ENCODE measurements at places on chromosomes 5 and 9. TPM values are rescaled to one million over a fixed set of nuclear protein-coding genes. Genes with fewer than 3 reads are reported as not detected.

DNA sequence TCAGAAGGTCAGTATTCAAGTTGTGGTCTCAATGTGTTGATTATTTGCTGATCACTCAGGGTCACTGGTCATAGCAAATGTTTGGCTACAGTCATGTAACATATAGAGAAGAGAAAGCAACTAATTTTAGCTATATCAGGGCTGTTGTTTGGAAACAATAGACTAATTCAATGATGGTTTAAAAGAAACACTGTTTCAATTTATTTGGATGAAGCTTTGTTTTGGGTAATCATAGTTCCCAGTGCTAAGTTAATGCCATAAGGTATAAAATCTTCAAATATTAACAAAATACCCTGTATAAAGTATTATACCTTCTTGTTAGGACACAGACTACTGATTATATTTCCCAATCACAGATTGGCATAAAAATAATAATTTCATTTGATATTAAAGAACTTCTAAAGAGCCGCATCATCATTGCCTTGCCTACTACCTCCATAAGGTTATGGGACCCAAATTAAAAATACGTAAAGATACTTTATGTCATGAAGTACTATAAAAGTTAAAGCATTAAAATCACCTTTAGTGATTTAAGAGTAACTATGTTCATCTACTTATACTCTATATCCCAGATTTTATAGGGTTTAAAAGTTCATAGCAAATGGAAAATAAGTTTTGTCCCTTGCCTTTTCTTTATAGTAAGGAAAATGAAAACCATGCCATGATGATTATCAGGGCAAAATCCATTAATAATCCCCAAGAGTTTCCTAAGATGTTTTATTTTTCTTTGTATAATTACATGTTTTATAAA is 6.0 kb downstream of the NR3C1 start:
- H3K27me3 ChIP-seq: no peaks in the 10 kb centered on the region
- peaks cover 53% of the 10 kb centered on the region for H3K36me3 ChIP-seq
- H3K27ac ChIP-seq: no peak overlapping the region
- no peak for DNase-seq
- H3K4me1 ChIP-seq: peaks cover 73% of the 10 kb centered on the region

DNA sequence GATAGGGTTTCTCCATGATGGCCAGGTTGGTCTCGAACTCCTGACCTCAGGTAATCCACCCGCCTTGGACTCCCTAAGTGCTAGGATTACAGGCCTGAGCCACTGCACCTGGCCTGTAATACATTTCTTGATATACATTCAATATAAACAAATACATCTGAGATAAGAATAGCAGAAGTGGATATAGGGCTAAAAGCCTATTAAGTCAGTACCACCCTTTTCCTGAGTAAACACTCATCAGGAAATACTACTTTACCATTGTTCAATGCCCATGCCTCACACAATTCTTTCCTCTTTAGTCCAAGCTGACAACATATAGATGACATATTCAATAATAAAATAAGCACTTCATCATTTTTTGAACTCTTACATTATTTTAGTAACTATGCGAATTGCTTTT is 64.8 kb downstream of the MRPS27 start:
- H3K4me3 ChIP-seq: no peak overlapping the region
- H3K4me1 ChIP-seq: no peaks in the 10 kb centered on the region
- DNase-seq: no peak
- peaks cover 12% of the 10 kb centered on the region for H3K36me3 ChIP-seq

DNA sequence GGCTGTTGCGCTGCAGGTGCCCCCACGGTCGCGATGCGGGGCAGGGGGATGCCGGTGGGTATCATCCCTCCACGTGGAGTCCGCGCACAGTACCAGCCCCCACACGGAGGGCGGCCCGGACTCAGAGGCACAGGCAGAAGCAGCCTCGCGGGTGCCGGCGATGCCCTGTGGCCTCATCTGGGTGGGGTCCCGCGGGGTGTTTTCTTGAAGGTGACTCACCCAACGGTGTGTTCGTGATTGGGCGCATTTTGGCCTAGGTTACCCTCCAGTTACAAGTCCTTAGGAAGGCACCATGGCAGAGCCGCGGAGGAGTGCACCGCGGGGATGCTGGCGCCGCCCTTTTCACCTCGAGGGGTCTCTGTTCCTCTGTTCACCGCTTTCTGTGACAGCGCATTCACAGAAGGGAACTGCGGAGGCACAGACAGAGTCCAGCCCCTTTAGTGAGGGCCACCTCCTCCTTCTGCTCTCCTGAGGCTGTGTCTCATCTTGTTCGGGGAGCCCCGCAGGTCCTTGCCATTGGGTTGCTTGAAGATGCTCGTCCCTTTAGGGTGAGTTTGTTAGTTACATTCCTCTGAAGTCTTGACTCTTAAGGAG is 21.6 kb upstream of the EXOC3 start:
- peaks cover 46% of the 10 kb centered on the region for H3K4me1 ChIP-seq
- peaks cover 51% of the 10 kb centered on the region for H3K36me3 ChIP-seq
- no peak overlapping the region for H3K4me3 ChIP-seq
- no peaks in the 10 kb centered on the region for H3K27me3 ChIP-seq
- no peak overlapping the region for H3K27ac ChIP-seq

Gene LECT2
- total RNA-seq: not detected

DNA sequence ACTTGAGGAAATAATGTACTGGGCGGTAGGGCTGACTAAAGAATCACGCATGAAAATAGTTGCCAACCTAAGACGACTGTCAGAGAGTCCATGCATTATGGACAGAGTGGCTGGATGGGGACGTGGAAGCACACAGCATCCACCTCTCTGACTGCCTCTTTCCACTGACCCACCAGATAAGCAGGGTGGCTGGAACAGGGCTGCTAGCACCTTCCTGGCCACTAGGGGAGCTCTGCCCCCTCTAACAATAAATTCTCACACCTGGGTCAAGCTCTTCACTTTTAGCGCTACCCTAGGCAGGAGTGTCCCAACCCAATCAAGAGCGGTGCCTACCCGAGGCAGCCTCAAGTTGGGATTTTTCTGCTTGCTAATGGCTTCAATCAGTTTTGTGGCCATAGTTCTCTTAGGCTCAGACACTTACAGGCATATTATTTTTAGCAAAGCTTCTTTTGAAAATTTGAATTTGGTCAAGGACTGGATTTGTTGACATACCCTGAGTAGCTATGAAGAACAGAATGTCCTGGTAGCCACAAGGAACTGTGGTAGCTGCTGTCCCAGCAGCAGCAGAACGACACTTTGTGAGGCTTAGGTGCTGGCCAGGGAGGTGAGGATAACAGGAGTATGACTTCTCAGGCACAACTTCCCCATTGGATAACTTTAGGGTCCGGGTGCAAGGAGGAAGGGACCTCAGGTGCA is 6.9 kb upstream of the TPM2 start:
- DNase-seq: peak; percentile 70
- H3K36me3 ChIP-seq: peaks cover 5% of the 10 kb centered on the region
- H3K4me1 ChIP-seq: peaks cover 9% of the 10 kb centered on the region
- H3K4me3 ChIP-seq: no peak overlapping the region
- peak overlapping the region; percentile 52 for H3K27ac ChIP-seq
